ENCODE measurements at places on chromosomes 7 and 10.

DNA sequence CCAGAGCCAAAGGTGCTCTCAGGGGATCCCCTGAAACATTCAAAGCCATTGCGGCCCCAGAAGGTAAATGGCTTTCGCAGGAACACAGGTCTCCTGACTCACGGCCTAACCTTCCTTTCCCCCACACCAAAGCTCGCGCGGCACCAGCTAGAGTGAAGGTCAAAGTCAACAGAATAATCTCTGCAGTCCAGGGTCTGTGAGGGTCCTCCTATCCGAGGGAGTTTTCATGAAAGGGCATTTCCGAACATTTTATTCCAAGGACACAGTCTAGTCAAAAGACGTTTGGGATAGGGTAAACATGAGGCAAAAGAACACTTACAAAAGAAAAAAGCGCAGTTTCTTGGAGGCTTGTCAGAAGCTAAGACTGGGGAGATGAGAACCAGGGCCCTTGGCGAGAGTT, 559 bp upstream of the STEAP2 start:
- no peak for DNase-seq

- DNase-seq = no peak
These were observed 72.6 kb downstream of the EPDR1 start for GRCh38 chr7:37993060-37993501.

- no peak for DNase-seq
These were observed 31.0 kb upstream of the MXI1 start for GRCh38 chr10:110176141-110177030.

DNA sequence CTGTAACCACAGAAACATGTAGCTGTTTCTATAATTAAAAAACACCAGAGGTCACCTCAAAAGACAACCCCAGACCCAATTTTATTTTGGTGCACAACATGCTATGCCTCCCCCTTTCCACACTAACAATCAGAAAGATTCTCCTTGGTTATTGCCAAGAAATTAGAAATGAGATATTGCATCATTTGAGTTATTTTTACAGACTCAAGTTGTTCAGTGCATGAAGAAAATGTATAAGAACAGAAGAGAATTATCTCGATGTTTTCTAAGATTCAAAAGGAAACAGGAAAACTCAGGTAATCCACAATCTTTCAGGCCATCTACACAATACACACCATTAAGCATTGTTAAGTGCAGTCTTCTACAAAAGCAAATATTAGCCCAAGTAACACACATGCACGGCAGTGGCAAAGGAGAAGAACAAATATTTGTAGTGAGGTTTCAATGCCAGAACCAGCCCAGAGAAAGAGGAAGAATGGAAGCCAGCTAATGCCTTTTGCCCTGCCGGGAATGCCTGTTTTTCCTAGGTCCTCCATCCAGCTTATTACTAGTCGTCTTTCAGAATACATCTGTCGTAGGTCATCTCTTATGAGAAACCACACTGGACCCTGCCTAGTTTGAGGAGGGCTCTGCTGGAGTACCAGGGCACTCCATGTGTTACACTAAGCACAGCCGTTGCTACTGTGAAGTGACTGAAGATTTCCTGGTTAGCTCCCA, 67.6 kb upstream of the C1GALT1 start:
- DNase-seq = no peak

DNA sequence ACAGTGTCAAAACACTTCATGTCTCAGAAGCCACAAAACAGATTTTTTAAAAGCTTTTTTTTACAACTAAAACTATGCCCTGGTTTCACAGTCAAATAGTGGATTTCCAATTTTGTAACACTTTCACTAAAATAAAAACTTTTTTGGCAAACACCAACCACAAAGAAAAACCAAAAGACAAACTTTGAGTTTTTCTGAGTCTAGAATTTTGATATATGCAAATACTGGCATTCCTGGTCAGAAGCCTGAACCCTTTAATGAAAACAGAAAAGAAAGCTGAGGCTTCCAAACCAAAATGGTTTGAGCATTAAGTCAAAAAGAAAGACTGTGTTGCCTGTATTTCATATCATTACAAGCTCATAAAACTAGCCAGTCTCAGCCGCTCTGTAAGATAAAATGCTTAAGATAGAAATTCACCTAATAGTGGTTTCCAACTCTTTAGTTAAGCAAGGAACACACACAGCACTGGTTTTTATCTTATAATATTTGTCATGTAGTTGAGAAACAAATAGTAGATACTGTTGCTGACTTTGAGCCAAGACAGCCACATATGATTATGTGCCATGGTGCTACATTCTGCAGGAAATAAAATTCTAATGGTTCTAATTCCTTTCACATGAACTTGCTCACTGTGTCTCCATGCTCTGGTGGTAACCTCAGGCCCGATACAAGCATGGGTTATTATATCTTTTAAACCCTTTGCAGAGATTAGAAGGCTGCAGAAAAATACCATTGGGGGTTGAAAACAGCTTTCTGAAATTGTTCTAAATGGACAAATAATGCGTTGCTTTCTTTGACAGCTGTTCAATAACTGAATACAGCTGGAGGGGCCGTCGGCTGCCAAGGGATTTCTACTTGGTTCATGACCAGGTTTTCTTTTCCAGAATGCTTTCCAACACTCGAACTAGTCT, 49.4 kb downstream of the FAM171A1 start:
- DNase-seq = no peak

DNA sequence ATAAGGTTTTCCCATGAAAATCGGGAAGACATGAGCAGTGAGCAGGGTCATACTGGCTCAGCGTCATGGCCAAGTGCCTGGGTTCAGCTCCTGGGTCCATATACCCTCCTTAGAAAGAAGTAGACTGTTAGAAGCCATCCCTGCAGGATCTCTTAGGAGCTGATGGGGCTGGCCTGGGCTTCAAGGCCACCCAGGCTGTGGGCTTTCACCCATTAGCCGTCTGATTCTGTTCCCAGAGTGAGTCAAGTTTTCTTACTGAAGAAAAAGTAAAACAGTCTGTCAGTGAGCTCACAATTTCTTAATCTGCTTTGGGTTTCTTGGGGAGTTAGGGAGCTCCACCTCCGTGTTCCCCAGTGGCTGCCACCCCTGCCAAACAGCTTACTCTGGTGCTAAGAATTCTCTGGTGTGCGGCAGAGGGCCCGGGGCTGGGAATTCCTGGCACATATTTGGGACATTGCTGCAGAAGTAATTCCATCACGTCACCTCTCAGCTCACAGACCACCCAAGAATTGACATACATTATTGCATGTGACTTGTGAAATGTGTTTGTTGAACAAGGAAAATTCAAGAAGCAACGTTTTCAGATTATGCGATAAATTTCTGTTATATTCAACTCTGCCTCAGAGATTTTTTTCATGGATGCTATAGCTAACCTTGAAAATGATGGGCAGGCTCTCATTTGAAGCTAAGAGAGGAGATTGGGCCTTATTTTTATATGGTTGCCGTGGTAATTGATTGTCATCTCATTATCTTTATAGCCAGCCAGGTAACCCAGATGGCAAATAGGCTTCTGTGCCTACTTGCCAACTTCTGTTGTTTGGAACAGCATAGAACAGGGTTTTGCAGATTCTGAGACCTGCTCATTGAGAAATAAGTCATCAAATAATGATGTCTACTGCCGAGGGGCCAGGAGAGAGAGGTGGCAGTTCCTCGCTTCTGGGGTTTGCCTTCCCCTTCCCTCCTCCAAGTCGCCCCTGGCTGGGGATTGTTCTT, 166.4 kb downstream of the CHN2 start:
- DNase-seq = no peak

DNA sequence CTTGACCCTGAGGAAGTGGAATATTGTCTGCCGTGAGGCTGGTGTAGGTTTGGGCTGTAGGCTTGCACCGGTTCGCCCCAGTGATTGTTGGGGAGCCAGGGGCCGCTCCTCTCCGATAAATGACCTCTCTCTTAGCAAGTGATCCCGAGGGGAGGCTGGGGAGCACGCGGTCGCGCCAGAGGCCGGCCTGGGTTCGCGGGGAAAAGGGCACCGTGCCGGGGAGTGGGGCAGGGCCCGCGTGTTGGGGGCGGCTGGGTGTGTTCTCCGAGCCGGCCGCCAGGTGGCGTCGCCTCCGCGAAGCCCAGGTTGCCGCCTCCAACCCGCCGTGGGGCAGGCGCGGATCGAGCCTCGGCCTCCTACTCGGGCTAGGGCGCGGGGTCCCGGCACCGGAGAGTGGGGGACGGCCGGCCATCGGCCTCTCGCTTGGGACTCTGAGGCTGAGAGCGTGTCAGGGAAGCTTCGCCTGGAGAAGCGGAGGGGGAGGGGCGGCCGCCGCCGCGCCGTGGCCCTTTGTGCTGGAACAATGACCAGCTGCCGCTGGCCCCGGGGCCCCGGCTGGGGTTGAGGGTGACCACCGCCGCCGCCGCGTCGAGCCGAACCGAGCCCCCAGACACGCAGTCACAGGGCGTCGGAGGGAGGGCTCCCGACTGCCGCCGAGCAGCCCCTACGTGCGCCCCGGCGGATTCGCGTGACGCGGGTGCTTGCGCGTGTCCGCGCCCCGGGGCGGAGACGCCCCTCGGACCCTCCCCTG, 442 bp upstream of the LZTS2 start:
- DNase-seq = peak; percentile 33

- DNase-seq = peak; percentile 53
These were observed 55.7 kb downstream of the GSDME start for GRCh38 chr7:24701261-24702235.

- DNase-seq = no peak
These were observed 40.3 kb upstream of the GTF2I start for GRCh38 chr7:74617180-74617744.

GRCh38 chr7:16066805-16067459, 354.4 kb downstream of the CRPPA start:
- DNase-seq = no peak

- no peak for DNase-seq
These were observed 159.2 kb downstream of the PRKG1 start for GRCh38 chr10:51233337-51234100.

GRCh38 chr7:20896996-20897395, 110.3 kb upstream of the SP8 start:
- DNase-seq = no peak

DNA sequence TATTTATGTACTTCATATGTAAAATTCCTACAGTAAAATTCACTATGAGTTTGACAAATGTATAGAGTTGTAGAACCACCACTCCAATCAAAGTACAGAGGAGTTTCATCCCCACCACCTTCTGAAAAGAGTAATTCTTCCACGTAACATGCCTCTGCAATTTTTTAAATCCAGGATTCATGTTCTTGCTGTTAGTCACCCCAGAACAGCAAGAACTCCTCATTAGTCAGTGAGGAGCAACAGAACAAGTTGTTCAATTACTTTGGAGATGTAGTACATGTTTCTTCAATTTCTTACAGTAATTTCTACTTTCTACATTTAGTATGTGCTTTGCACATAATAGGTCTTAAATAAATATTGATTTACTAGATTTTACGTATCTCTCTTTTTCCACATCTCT, 248.1 kb downstream of the ABCA13 start:
- no peak for DNase-seq

- no peak for DNase-seq
These were observed 30.1 kb downstream of the KCND2 start for GRCh38 chr7:120303105-120303504.

GRCh38 chr7:108003599-108003935, 606 bp upstream of the LAMB1 start:
- DNase-seq = no peak

GRCh38 chr7:50980411-50980810, 197.7 kb upstream of the GRB10 start:
- DNase-seq = no peak

Data from keratinocyte (primary cell).